ENCODE measurements at places on chromosomes 2 and 18.
A peak's percentile ranks its signal among the peaks of the same experiment; 100 is the strongest.

DNA sequence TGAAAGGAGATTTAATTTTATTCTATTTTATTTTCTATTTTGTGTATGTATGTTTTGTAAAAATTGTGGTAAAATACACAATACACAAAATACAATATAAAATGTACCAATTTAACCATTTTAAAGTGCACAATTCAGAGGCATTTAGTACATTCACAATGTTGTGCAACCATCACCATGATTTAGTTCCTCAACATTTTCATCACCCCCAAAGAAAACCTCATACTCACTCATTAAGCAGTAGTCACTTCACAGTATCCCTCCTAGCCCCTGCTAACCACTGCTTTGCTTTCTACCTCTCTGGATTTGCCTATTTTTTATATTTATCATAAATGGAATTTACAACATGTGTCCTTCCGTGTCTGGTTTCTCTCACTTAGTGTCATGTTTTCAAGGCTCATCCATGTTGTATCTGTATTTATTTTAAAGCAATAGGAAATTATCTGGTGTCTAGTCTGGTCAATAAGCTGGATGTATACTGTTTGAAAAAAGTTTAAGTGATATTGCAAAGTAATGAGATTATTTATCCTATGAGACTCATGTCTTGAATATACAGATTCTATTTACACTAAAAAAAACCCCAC, 77.9 kb upstream of the GLS start:
- DNase-seq, result no peak

DNA sequence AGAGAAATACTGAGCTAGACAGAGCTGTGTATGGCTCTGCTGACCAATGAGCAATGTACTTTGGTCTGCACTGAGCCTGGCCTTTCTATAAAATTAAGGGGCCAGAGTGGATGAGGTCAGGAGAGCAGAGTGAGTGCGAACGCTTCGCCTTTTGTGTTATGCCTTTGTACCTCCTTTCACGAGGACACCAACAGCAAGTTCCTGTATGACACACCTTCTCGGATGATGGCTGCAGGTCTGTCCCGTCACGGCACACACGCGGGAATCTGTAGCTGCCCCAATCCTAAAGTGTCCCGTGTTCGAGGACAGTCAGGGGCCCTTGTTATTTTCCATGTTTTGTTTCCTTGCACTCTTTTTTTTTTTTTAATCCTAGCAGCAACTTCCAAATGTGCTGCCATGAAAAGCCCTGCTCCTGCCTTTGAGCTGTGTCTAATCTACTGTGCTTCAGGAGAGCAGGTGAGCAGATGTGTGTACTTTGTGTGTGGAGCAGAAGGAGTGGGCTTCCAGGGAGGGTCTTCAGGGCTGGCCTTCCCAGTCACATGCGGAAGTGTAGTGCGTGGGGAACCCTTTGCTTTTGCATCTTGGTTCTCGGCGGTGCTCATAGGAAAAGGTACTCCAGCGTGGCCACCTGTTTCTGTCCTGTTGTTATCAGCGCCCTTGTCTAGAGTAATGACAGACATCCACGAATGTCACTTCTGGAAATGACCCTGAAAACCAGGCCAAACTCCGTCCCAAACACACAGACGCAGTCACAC, 213.2 kb downstream of the NDUFA10 start:
- DNase-seq, result no peak

DNA sequence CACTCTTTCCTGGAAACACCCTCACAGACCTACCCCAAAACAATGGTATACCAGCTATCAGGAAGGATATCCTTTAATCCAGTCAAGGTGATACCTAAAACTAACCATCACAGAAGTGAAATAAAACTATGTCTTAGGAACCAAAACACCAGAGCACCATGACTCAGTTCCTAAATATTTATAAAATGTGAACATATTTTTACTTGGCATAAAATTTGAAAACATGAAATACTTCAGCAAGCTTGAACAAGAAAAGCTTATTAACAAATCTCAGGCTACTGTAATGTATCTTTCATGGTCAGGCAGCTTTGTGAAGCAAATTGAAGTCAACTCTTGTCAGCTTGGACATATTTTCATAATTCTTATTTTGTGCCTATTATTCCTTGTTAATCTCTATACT, 440.8 kb upstream of the CDH20 start:
- no peak for DNase-seq

- DNase-seq, result no peak
Measured at GRCh38 chr2:85133751-85134254, 611 bp downstream of the TCF7L1 start.

DNA sequence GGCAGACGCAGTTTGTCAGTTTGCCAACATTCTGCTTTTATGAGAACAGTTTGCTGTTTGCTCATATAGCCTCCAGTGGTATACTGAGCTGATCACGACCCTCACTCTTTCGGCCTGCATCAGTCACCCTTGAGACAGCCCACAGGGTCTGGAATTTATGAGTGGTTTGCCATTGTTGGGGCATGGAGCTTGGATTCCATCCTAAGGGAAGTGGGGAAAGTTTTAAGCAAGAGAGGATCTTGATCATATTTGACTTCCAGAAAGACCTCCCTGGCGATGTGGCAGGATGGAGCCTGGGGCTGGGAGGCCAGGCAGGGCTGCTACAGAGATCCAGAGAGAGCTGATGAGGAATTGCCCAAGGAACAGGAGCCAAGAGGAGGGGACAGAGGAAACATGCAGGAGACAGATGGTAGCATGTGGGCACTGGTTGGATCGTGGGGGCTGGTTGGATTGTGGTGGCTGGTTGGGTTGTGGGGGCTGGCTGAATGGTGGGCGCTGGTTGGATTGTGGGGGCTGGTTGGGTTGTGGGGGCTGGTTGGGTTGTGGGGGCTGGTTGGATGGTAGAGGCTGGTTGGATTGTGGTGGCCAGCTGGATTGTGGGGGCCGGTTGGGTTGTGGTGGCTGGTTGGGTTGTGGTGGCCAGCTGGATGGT, 27.3 kb upstream of the GPR17 start:
- DNase-seq, result no peak

DNA sequence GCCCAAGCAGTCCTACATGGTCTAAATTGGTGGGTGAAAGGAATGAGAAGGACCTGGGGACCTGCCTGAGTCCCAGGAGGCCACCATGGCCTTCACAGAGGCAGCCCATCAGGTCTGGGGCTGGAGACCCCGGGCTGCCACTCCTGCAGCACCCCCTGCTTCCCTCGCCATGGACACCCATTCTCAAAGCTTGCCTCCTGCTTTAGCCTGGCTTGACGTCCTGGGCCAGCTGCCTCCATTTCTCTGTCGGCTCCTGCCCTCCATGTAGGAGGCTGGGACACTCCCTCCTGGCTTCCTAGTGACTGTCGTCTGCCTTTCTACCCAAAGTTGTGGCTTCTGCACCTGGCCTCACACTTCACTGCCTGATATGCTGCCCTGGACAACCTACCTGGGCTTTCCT, 198.6 kb downstream of the FAM210A start:
- no peak for DNase-seq

GRCh38 chr2:200422532-200423261, 87.2 kb downstream of the KCTD18 start:
- DNase-seq, result no peak

GRCh38 chr2:156659694-156660093, 223.5 kb downstream of the GPD2 start:
- no peak for DNase-seq

DNA sequence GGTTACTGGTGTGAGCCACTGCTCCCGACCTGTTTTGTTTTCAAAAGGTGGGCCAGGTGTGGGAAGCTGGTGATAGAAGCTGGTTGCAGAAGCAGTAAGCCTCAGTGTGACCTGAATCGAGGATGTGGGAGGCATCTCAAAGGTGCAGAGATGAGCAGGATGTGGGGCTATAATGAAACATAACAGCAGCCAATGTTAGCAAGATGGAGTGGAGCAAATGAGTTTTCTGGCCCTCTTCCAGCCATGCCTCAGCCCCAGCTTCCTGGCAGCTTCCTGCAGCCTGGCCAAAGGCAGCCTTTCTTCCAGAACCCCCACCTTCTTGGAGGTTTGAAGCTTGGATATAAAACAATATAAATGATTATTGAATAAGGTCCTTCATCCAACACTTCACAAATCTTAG, 184.8 kb downstream of the NCK2 start:
- DNase-seq, result no peak

GRCh38 chr2:47109007-47109375, 46.1 kb downstream of the STPG4 start:
- DNase-seq, result no peak

DNA sequence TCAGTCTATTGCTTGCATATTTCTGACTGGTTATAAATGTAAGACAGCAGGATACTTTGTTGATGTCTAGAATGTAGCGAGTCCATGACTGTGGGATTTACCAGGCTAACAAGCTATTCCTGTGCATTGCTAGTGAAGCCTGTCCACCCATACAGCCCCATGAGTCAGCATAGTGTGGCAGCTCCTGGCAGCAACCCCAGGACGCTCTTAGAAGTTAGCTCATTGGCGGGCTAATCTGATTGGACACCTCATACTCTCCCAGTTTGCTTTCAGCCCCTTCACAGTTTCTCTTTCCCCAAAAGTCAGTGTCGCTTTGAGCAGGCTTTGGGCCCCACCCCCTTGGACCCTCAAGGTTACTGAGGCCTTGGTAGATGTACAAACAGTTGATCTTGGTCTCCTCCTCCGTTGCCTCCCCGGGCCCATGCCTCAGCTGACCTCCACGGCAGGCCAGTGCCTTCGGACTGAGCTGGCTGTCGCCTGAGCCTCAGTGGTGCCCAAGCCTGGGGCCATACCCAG, 48.0 kb downstream of the COA5 start:
- DNase-seq, result no peak

DNA sequence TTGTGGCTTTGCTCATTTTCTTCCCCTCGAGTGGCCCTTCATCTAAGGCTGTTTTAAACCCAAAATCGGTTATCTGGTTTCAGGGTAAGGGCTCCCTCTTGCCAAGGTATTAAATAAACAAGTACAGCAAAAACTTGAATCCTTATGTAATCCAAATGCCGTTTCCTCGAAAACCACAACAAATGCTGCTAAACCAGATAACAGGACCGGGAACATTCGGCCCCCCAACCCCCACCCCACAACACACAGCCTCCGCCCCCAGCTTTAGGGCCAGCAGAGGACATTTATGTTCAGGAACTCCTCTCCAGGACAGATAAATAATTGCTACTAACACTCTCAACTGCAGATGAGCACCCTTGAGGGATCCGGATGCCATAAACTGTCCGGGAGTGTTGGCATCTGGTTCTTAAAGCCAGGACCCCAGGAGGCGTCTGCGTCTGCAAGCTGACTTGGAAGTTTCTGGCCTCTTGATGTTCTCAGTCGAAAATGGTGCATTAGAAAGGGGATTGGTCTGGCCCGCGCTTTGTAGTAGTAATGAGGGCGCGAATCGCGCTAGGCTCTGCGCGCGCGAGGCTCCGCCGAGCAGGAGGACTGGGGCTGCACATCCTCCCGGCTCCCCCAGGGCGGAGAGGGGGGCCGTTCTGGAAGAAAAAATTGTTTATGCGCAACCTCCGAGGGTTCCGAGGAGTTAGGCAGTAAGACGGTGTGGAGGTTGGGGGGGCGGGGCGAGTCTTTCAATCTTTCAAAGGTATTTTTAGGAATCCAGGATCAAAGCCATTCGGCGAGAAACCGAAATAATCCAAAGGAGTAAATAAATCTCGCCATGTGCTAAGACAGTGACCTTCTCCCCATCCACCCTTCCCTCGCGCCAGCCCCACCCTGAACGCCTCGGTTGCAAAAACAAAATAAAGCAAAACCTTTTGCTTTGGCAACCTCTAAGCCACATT, 3.9 kb upstream of the ID2 start:
- peak; percentile 40 for DNase-seq
